Hematopoietic multipotent progenitor cell treated with erythropoietin and hydrocortisone succinate and interleukin-3 and kit ligand, for 6 days (in vitro differentiated cells): ENCODE measurements at places on chromosomes 5 and 9.

DNA sequence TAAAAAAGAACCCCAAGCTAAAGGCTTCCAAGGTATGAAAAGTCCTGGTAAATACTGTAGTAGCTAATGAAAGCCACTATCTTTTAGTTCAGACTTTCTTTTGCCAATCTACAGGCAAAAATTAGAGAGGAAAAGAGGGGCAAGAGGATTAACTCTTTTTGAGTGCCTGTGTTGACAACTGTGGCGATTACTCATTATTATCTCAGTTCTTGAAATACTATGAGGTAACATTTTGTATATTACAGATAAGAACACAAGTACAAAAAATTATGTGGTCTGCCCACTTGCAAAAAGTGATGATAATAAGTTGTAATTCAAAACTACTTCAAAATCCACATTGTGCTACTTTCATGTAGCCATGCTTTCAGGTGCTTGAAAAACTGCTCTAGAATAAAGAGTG, 144.0 kb downstream of the DTWD2 start:
- peak; percentile 71 for DNase-seq

DNA sequence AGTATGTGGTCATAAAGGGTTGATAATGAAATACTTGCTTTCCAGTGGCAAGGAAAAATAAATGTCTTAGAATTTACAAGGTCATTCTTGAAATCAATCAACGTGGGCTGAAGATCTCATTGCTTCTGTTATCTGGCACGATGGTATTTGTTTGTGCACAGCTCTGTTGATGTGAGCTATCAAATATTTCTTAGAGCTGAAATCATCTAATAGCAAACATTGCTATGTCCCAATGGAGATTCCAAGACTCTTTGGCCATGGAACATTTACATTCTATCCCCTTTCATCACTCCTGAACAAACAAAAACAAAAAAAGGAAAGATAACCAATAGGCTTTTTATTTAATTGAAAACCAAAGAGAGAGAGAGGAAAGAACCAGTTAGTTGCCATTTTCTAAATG, 111.5 kb upstream of the CCDC152 start:
- no peak for DNase-seq

DNA sequence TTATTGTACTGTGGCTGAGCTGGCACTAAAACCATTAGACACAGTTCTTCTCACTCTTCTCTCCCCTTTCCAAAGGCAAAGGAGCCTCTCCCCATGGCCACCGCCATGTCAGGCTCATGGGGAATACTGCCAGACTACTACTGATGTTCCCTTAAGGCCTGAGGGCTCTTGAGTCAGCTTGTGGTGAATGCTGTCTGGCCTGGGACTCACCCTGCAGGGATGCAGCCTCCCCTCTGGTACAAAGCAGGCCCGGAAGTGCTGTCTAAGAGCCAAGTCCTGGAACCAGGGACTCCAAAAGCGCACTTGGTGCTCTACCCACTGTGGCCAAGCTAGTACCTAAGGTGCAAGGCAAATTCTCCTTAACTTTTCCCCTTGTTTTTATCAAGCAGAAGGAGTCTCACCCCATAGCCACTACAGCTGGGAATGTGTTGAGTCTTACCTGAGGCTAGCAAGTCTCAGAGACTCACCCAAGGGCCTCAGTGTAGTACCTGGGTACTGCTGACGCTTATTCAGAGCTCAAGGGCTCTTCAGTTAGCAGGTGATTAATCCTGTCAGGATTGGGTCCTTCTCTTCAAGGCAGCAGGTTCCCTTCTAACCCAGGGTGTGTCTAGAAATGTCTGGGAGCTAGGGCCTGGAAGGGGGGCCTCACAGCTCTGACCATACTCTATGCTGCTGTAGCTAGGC, 33.2 kb upstream of the C5orf46 start:
- no peak for DNase-seq

DNA sequence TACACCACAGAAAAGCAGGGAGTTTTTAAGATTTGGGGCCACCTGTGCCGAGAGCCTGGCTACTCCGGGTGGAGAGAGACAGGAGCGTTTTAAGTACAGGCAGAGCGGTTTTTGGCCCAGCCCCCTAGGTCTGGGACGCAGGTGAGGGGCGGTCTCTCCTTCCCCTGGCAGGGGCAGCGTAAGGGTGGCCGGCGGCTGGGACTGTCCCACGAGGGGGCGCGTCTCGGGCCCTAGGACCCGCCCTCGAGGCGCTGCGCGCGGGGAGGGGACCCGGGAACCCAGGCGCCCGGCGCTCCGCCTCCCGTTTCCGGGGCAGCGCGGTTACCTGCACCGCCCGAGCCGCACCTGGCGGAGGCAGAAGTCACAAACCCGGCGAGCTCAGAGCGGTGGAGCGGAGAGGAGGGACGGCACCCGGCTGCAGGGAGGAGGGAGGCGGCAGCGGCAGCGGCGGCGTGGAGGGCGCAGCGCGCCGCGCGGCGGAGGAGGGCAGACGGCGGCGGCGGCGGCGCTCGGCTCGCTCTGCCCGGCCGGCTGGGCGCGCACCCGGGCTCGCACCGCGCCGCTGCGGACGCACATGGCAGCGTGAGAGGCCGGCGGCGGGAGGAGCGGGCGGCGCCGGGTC, at the start of gene WWC1:
Gene WWC1, plus strand, starts transcription at position 304 of the 622 bp plus-strand sequence. CDS start 508 bp downstream, outside the sequence.
- DNase-seq, result peak; percentile 43

GRCh38 chr9:113989017-113989713, 88.9 kb downstream of the AMBP start:
- no peak for DNase-seq

GRCh38 chr5:75654693-75655295, 43.5 kb downstream of the ANKDD1B start:
- no peak for DNase-seq

GRCh38 chr5:85814596-85814995, 803.1 kb upstream of the COX7C start:
- no peak for DNase-seq

DNA sequence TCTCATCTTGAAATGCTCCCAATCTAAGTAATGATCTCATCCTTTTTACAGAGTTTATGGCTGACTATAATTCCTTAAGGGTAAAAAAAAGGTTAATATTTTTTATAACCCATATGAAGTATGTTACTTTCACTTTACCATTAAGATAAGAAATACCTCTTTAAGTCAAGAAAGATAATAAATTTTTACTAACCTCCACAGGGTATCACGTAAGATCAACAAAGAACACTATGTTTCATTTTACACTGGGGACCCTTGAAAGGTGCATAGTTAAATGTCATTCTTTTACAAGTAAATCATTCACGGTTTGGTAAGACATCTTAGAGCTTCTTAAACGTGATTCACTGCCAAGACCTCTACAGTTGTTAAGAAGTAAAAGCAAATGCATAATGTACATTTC, 472.7 kb upstream of the CDH9 start:
- DNase-seq, result no peak

DNA sequence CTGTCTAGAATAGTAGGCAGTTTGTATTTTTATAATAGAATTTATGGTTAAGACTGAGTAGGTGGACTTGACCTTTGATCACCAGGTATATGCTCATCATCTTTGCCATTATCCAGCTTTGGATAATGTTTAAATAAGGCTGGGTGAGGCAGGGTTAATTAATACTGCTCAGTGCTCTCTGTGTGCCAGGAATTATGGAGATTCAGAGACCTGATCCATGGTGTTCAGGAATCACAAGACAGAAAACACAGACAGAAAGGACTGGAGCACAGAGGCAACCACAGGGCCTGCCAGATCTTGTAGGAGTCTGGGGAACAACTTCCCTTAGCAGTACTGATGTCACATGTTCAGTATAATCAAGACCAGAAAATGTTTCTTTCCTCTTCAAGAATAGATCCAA, 186.3 kb upstream of the ADCY2 start:
- DNase-seq, result no peak

DNA sequence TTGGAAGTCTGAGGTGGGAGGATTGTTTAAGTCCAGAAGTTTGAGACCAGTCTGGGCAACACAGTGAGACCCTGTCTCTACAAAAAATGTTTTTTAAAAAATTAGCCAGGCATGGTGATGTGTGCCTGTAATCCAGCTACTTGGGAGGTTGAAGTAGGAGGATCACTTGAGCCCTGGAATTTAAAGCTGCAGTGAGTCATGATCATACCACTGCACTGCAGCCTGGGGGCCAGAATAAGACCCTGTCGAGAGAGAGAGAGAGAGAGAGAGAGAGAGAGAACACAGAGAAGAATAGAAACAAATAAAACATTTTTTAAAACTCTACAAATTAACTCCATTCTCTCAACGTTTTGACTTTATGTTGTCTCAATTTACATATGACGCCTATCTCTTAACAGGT, 111.8 kb downstream of the BARX1 start:
- DNase-seq, result no peak

GRCh38 chr5:176427971-176428370, 11.6 kb upstream of the CLTB start:
- DNase-seq, result no peak

DNA sequence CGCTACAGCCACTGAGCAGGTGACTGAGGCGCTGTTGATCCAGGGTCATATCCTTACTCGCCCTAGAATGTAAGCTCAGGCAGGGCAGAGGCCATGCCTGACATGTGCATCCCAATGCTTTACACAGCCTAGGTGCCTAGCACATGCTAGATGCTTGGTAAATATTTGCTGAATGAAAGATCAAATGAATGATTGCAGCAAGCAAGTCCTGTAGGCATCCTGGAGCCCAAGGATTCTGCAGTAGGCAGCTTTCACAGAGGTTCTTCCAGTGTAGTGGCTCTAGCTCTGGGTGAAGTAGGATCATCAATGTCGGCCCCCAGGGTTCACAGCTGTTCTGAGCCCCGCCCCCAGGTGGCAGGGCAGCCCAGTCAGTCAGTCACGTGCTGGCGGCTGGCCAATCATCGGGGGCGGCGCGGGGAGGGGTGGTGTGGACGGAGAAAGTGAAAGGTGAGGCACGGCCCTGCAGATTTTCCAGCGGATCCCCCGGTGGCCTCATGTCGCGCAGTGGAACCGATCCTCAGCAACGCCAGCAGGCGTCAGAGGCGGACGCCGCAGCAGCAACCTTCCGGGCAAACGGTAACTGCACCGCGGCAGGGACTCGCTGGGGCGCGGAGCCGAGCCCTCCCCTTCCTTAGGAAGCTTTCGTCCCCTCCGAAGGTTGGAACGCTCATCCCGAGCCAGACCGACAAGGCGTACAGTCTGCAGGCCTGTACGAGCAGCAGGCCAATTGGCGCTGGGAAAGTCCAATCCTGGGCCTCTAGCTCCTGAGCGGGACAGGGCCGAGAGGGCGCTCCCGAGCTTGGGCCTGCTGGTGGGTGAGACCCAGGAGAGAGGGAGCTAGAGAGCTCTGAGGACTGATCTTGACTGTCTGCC, at the start of gene GALT:
Gene GALT, plus strand, starts transcription at position 465 of the 873 bp plus-strand sequence. Its CDS starts 30 bp downstream, at position 495.
- peak; percentile 96 for DNase-seq

GRCh38 chr9:72464857-72465592, 56.4 kb upstream of the TMC1 start:
- peak; percentile 75 for DNase-seq

GRCh38 chr9:15222313-15222712, 84.7 kb downstream of the TTC39B start:
- no peak for DNase-seq

DNA sequence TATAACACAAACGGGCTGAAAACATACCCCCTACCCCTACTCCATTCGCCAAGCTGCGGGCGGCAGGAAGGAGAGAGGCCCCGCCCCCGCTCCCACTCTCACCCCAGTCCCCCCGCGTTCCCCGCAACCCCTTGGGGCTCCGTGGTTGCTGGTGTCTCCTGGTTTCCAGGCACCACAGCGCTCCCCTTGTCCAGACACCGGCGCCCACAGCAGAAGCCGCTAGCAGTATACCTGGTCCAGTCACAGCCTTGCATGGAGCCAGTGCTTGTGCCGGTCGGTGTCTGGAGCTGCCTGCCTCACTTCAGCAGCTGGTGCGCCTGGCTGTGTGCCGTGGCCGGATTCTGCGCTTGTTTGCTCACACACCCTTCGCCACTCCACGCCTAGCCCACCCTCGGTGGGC, 240.5 kb upstream of the DAB2 start:
- DNase-seq, result no peak

GRCh38 chr9:115359017-115359780, 241.2 kb upstream of the TNC start:
- DNase-seq, result no peak

DNA sequence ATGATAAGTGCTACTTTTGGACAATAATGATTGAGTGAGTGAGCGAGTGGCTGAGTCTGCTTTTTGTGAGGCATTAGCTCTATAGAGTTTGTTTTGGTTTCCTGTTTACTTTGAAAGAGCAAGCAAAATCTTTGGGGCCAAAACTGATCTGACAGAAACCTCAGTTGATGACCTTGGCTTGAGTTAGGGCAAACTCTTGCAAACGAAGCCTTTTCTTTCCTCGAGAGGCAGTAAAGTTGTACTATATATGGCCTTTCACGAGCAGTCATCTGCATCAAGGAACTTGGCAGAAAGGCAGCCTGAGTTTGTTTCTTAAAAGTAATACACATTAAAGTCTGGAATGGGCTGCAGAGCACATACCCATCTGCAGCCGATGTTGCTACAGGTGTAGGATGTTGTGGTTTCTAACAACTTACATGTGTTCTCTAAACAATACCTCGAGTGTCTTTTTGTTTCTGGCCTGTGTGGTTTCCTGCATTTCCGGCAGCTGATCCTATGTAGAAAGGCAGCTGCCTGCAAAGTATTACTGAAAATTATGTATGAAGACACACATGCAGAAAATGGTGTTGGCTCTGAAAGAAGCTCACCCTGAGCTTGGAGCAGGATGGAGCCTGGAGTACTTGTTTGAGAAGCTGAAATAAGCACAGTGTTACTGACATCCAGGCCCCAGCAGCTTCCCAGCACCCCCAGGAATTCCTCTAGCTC, 60.8 kb downstream of the FOXD1 start:
- DNase-seq, result no peak

GRCh38 chr9:105901514-105902109, 207.3 kb downstream of the TMEM38B start:
- peak; percentile 59 for DNase-seq

GRCh38 chr9:23598994-23599393, 227.0 kb downstream of the ELAVL2 start:
- DNase-seq, result no peak

- DNase-seq, result no peak
These were observed 67.9 kb upstream of the SAP30L start for GRCh38 chr5:154377754-154378533.
